Spinal cord (tissue), 10 donors: ENCODE measurements at places on chromosomes 5 and 9. TPM values are rescaled to one million over a fixed set of nuclear protein-coding genes. Genes with fewer than 3 reads are reported as not detected.

Gene ARL14EPL
- total RNA-seq = not detected

Gene THBS4
- 20.3 TPM for total RNA-seq

Gene THG1L
- 10.6 TPM for total RNA-seq

Gene CRB2
- total RNA-seq = 9.9 TPM

Gene PROB1
- 1.4 TPM for total RNA-seq

Gene PCDHGA9
- total RNA-seq = 10.9 TPM

Gene ADGRD2
- 4.3 TPM for total RNA-seq

Gene LCN9
- not detected for total RNA-seq

Gene SLC6A7
- total RNA-seq = 4.4 TPM

Gene MYMK
- not detected for total RNA-seq

Gene SLC6A18
- total RNA-seq = not detected

Gene NREP
- 555 TPM for total RNA-seq

Gene SECISBP2
- 56.6 TPM for total RNA-seq

Gene FOXD4L5
- 0.40 TPM for total RNA-seq
